Endothelial cell (in vitro differentiated cells): ENCODE measurements at places on chromosomes 3 and 15. TPM values are rescaled to one million over a fixed set of nuclear protein-coding genes. Genes with fewer than 3 reads are reported as not detected.

DNA sequence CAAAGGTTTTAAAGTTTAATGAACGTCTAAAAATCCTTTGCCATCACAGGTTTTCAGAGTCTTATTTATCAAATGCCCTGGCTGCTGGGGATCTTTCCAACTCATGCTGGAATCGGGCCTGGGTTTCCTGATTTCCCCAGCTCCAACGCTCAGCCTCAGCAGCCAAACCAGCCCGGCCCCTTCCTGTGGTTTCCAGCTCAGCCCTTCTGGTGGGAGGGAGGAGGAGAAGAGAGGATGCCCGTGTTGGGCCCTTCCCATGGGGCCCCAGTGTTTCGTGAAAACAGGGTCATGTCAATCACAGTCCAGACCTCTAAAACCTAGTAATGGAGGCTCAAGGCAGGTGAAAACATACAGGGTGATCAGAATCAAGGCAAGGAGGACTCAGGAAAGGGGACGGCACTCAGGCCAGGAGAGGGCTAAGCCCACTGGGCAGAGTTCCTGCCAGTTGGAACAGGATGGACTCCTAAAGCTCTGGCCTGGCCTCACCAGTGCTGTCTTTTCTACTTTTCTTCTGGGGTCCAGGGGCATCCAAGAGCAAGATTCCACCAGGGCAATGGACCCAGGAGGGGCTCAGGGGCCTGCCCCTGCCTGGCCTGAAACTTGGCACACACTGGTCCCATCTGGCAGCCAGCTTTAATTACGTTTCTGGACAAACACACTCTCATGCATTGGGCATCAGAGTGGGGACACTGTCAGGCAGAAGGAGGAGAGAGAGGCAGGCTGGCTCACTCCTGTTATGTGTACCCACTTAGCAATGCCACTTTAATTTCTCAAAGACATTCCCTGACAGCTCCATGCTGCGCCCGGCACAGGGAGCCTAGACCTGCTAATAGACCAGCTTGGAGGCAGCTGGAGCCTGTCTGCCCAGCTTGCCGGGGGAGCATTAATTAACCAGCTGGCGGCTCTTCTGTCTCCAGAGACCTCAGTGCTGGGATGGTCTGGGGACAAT lies 194.6 kb downstream of the FAM43A start:
- no peak for DNase-seq

DNA sequence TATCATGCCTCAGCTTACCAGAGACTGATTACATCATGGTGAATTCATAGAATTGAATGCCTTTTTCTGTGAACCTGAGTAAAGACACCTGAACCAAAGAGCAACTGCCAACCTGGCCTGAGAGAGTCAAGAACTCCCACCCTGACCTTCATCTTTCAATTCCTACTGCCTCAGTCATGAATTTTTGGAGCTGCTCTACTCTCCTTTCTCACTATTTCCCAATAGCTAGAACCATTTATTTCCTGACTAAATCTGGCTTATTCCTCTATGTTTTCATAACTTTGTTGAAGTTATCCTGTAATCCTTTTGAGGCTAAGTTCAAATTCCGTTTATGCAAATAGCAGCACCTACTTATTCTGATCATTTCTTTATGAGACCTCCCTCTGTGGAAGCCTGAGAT lies 712.4 kb upstream of the UBE2E2 start:
- no peak for DNase-seq

Gene GABRG3
- total RNA-seq, result 0.21 TPM

Gene ALDH1A3
- 13.9 TPM for total RNA-seq

DNA sequence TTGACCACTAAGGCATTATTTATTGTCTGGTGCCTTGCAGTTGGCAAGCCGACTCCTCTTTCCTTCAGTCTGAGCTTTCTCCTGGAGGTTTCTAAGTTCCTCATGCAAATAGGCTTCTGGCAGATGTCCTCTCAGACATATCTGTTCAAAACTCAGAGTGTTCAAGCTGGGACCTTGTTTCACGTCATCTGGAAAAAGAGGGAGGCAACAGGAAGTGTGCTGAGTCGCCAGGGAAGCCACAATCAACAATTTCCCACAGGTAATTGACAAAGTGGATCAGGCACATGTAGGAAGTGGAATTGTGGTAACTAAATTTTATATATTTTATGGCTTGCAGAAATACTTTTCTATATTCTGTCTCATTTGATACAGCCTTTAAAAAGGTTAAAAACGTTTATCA lies 14.6 kb downstream of the SCG5 start:
- DNase-seq, result no peak

DNA sequence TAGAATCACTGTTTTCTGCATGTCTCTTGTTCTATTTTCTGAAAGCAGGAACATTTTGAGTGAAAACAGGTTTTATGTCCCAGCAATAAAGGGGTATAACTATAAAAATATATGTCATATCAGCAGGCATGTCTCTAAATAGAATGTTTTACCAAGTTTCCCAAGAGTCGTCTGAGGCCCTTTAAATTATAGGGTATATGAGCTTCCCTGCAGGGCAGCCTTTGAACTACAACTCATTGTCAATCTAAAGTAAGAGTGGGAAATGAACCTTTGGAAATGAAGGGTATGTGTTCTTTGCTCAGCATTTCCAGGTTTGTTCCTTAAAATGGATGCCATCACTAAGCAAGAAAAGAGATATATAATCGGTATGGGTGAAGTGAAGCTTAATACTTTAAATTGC lies 138.6 kb downstream of the LSAMP start:
- no peak for DNase-seq

Gene EPHA6
- 21.8 TPM for total RNA-seq

Gene DOCK3
- total RNA-seq, result 1.3 TPM

GRCh38 chr3:143337387-143337786 lies 217.8 kb downstream of the CHST2 start:
- no peak for DNase-seq

DNA sequence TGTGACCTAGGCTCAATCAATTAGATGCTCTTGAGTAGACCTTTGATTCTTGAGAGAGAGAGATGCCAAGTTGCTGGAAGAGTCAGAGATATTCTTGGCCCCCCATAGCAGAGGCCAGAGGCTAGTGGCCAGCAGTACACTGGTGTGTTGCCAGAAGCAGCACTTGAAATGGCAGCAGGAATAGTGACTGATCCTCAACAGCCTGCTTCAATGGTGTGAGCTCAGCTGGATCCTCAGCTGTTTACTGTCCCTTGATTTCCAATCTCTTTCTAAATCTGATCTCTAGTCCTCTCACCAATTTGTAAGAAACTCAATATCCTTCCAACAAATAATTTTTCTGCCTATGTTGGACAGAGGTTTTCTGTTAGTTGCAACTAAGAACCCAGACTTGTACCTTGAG lies 170.3 kb upstream of the CCDC54 start:
- no peak for DNase-seq

Gene SNTN
- total RNA-seq, result not detected

DNA sequence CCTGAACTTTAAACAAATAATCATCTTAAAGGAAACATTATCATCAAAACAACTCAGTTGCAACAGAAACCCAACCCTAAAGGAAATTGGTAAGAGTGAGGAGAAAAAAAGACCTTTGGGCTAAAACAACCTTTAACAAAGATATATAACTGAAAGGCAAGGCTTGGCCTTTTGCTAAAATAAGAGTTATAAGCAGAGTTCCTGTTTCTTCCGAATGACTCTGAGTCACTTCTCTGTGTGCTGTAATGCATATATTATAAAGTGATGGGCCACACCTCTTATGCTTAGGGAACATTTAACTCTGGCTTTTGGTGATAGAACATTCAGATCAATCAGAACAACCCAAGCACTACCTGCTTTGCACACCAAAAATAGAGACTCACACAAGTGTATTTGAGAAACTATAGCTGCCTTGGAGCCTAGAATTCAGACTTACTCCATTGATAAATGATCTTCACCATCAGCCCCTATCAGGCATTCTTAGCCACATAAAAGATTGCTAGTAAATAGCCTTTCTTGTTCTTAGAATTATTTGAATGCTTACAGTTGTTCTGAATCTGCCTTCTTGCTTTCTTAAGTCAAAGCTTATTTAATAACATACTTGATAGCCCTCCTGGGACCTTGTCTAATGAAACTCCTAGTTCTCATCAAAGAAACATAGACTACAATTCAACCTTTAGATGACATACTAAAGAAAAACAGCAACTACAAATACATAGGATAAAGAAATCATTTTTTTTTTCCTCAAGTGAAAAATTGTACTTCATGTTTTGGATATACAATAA lies 294.2 kb upstream of the SEMA6D start:
- DNase-seq, result no peak

DNA sequence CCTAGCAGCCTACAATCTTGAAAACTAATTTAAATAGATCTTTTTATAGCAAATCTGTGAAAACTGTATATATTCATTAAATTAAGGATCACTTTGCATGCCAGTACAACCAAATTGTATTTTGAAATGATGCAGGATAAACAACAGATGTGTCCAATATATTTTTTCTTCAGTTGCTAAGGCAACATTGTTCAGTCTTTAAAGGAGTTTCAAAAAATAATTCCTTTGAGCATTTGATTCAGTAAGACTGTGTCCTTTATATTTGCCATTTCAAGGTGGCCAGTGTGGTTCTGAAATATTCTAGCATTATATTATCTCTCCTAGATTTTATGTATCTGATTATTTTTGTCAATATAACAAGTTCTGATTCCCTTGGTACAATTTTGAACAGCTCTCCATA lies 254.7 kb downstream of the PLOD2 start:
- DNase-seq, result no peak
